Large intestine (tissue), 12 donors: ENCODE measurements at places on chromosomes 3 and 15. TPM values are rescaled to one million over a fixed set of nuclear protein-coding genes. Genes with fewer than 3 reads are reported as not detected.

GHSR gene
- not detected for polyA plus RNA-seq

MED12L gene
- polyA plus RNA-seq: 5.4 TPM

SLC9C1 gene
- 0.33 TPM for polyA plus RNA-seq

BSN gene
- 1.3 TPM for polyA plus RNA-seq

DCLK3 gene
- polyA plus RNA-seq: 1.0 TPM

SUCNR1 gene
- polyA plus RNA-seq: 0.69 TPM

SPINT1 gene
- 166 TPM for polyA plus RNA-seq

PRR23C gene
- polyA plus RNA-seq: not detected

SCN11A gene
- polyA plus RNA-seq: 1.1 TPM

PSTPIP1 gene
- 3.1 TPM for polyA plus RNA-seq

NR1I2 gene
- 89.1 TPM for polyA plus RNA-seq

GOLGA8T gene
- polyA plus RNA-seq: 0.75 TPM

EXD1 gene
- 0.01 TPM for polyA plus RNA-seq

TJP1 gene
- 62.9 TPM for polyA plus RNA-seq

OR5H6 gene
- not detected for polyA plus RNA-seq

TMEM43 gene
- 39.4 TPM for polyA plus RNA-seq

PGBD4 gene
- 1.9 TPM for polyA plus RNA-seq

ONECUT1 gene
- polyA plus RNA-seq: not detected

EAF2 gene
- 6.0 TPM for polyA plus RNA-seq

MGLL gene
- polyA plus RNA-seq: 22.8 TPM

IQCH gene
- polyA plus RNA-seq: 0.97 TPM

CFAP20DC gene
- 0.82 TPM for polyA plus RNA-seq

GPR149 gene
- polyA plus RNA-seq: not detected

MST1 gene
- 464 TPM for polyA plus RNA-seq

C3orf85 gene
- 95.5 TPM for polyA plus RNA-seq

NXPE3 gene
- 4.3 TPM for polyA plus RNA-seq

CADPS gene
- 17.8 TPM for polyA plus RNA-seq

TNFAIP8L3 gene
- polyA plus RNA-seq: 3.8 TPM

FBLN2 gene
- 14.4 TPM for polyA plus RNA-seq

FOXB1 gene
- 0.03 TPM for polyA plus RNA-seq

THRB gene
- 38.3 TPM for polyA plus RNA-seq

TMCO5A gene
- not detected for polyA plus RNA-seq

RNF123 gene
- polyA plus RNA-seq: 35.6 TPM

ACTRT3 gene
- 12.8 TPM for polyA plus RNA-seq

CIB2 gene
- 151 TPM for polyA plus RNA-seq

SEMA3G gene
- polyA plus RNA-seq: 2.9 TPM

CXCR6 gene
- polyA plus RNA-seq: 2.4 TPM

HES1 gene
- polyA plus RNA-seq: 53.9 TPM

GUCA1C gene
- polyA plus RNA-seq: not detected

MINDY2 gene
- 12.3 TPM for polyA plus RNA-seq

TTC21A gene
- polyA plus RNA-seq: 5.8 TPM
